Amniotic epithelial cell (primary cell): ENCODE measurements at places on chromosomes 3 and 15.
A peak's percentile ranks its signal among the peaks of the same experiment; 100 is the strongest.

DNA sequence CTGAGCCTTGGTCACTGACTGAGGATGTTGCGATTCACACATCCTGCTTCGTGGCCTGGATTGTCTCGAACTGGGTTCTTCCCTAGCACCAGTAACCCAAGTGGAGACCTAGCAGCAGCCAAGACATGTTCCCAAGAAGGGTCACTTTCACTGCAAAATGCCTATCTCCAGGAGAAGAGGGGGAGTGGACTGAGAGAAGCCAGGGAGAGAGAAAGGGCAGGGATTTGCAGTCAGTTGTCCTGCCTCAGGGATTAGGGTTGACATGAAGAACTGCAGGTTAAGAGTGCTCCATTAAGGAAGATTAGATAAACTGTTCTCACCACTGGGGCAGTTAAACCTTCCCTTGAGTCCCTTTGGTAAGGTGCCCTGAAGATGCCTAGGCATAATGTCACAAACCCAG lies 5.7 kb upstream of the CD276 start:
- DNase-seq: no peak

DNA sequence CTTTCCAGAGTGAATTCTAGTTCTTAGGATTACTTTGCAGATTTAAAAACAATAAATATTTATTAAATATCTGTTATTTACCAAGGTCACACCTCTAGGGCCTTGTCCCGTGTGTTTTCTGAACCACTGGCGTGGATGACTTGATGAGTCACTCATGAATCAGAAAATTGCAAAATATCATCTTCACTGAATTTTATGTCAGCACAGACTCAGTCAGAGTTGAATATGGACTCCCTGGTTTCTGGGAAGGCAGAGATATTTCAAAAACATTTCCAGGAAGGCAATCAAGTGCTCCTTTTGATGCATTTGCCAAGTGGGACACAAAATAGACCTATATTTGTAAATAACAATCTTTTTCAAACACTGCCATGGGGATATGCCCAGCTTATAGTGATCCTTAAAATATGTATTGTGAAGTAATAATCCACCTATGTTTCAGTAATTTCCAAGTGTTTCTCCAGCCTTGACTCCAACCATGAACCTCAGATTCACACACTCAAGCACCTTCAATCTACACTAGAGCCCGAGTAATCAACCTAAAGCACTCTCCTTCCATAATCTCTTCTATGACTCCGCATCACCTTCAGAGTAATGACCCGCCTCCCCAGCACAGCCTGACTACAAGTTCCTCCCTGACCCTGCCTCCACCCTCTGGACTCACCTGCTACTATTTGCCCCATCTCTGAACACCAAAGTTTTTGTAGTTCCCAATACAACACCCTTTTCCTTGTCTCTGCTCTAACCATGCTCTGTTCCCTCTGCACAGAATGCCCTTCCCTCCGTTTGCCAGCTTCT lies 24.3 kb downstream of the DPH3 start:
- peak; percentile 84 for DNase-seq

GRCh38 chr15:58362262-58362922 lies 69.4 kb upstream of the LIPC start:
- peak; percentile 59 for DNase-seq

GRCh38 chr15:52206446-52206845 lies 15.3 kb upstream of the GNB5 start:
- DNase-seq: peak; percentile 14

DNA sequence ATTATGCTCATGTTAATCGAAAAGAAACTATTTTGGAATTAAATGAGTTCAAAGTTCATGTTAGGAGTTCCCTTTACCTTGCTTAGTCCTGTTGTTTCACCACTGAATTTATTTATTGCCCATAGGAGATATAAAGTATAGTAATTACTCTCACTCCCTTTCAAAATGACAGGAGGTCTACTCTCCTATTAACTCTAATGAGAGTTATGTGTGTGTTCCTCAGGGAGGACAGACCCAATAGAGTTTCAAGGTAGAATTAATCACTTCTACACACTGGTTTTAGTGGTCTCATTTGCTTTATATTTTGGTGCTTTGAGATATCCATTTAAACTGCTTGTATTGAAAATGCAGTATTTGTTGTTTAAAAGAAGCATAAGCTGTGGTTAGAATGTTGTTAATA lies 398.9 kb downstream of the NLGN1 start:
- no peak for DNase-seq

- no peak for DNase-seq
These were observed 19.5 kb downstream of the XXYLT1 start for GRCh38 chr3:195251336-195252065.

- DNase-seq: peak; percentile 26
These were observed 46.3 kb upstream of the EIF3J start for GRCh38 chr15:44490622-44491021.

DNA sequence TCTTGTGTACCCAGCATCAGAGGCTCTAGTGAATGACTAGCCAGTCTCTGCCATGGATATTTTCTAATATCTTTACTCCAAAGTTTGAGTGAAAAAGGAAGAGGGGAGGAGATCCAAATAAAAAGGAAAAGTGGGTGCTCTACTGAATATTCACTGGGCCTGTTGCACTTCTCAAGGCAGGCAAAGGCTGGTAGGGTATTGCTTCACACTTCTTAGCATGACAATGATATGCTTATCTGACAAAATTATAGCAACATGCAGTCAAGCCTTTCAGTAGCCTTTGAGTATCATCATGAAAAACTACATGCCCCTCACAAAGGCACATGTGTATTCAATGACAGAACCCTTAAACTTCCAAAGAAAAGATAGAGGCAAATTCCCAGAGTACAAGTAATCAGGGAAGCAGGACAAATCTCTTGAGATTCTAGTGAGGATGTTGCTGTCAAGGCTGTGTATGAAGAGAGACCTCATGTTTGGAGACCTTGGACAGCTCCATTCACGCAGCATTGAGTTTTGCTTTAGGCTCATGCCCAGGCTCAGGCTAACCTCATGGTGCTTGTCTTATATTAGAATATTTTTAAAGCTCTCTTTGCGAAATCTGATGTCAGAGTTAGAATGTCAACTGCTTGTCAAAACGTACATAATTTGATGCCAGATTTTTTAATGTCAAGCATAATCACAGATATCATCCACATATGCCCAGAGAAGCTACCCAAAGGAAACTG lies 506.9 kb downstream of the OCA2 start:
- no peak for DNase-seq

GRCh38 chr3:133884054-133884886 lies 11.4 kb downstream of the RAB6B start:
- no peak for DNase-seq

DNA sequence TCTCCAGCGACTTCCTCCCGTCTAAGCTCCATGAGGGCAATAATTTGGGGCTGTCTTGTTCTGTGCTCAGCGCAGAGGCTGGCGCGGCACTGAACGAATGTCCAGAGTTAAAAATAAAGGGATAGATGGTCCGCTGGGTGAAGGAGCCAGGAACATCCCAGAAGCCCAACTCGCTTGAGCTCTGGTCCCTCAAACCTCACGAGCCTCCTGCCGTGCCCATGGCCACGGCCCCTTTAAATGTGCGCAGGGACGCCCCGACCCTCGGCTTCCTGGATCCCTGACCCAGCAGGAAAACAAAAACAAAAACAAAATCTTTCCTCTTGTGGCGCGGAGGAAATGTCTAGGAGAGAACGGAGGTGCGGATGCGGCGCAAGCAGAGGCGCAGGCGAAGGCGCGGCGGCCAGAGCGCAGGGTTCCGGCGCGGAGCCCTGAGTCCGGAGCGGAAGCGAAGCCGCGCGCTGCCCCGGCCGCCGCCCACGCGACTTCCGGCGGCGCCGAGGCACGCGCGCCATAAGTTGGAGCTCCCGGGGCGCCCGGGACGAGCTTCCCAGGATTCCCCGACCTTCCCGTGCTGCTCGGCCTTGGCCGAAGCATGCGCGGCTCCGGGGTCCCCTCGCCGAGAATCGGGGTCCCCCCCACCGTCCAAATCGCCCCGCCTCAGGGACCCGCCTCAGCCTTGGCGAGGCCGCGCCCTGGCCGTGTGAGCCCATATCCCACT lies 52.9 kb upstream of the WNT7A start:
- no peak for DNase-seq

- DNase-seq: no peak
These were observed 23.2 kb downstream of the ZNF445 start for GRCh38 chr3:44454258-44454657.

DNA sequence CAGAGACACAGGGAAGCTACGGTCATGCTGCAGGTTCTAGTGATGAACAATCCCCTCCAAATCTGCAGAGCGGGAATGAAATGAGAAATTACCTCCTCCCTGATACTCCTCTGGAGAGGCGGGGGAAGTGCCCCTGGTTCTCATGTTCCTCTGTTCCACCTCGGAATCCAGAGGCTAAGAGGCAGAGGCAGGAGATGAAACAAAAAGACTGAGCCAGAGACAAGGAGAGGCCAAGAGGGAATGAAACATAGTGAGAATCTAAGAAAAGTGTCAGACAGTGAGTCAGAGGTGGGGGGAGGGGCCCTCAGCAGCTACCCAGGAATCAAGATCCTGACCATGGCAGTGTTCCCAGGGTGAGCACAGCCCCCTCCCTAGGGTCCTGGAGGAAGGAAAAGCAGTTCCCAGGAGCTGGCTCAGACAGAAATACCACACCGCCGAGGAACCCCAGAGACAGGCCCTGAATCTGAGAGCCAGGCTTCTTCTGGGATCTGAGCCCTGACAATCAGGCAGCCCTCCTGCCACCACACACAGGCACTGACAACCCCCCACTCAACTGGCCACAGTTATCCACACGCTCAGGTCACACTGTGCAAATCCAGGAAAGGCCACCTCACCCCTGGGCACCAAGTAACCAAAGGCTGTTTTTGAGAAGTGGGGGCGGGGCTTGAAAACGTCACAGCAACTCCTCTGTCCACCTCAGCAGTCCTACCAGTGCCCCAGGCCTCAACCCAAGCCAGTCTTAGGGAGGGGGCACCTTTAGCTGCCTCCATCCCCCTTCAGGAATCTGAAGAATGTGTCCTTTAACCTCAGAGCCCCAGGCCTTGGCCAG lies 2.4 kb downstream of the CSRNP1 start:
- peak; percentile 98 for DNase-seq

DNA sequence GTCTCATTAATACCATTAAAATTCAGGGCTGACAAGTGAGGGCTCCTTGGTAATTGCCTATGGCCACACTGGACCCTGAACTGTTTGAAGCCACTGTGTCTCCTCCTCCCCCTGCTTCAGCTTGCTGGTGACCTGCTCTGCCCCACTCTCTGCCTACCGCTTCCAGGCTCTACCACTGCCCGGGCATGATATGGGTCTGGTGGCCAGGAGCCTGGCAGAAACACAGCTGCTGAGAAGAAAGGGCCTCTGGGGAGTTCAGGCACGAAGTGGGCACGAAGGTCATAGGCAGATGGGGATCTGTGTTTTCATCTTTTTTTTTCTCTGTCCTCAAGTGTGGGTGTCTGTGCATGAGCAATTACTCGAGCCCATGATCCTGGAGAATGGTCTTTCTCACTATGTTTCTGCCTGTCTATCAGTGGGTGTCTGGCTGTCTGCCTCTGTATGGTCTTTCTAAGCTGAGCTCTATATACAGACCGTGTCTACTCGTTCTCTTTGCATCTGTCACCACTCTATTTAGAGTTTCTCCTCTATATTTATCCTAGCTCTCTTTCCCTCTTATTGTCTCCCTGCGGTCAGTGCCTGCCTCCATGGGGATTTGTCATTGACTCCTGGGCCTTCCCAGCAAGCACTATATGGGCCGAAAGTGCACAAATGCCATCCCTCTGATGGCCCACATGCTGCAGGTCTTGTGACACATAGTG lies 42.1 kb upstream of the EPHB1 start:
- DNase-seq: no peak
